ENCODE measurements at places on chromosomes 4 and X.

DNA sequence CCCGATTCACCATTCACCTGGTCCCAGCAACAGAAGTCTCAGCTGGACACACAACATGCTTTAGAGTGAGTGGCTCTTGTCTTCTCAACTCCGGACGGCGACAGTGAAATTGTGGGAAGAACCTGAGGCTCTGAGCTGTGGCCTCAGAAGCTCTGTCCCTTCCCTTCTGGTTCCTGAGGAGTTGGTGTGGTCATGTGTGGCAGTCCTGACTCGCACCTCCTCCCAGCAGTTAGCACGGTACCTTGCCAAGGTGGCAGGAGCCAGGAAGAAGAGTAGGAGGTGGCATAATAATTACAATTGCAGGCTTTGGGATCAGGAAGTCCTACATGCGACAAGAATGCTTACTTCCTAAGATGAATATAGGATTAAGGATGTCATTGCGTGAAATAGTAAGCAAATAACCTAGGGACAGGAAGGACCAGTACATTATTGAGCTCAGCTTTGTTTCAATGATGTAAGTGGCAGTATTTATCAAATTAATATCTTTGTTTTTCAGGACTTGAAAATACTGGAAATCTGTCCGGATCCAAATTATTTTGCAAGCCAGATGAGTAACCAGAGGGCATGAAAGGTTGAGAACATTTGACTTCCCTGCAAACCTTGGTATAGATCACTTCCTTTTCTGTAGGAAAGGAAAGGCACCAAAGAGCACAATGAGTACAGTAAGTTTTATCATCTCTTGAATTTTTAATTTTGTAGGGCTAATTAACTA is 21.1 kb downstream of the RNF4 start:
- no peak for DNase-seq

- no peak for DNase-seq
Observed at GRCh38 chrX:40108959-40109287, 11.2 kb upstream of the BCOR start.

- no peak for DNase-seq
Observed at GRCh38 chr4:87275311-87275710, 47.4 kb downstream of the HSD17B13 start.

DNA sequence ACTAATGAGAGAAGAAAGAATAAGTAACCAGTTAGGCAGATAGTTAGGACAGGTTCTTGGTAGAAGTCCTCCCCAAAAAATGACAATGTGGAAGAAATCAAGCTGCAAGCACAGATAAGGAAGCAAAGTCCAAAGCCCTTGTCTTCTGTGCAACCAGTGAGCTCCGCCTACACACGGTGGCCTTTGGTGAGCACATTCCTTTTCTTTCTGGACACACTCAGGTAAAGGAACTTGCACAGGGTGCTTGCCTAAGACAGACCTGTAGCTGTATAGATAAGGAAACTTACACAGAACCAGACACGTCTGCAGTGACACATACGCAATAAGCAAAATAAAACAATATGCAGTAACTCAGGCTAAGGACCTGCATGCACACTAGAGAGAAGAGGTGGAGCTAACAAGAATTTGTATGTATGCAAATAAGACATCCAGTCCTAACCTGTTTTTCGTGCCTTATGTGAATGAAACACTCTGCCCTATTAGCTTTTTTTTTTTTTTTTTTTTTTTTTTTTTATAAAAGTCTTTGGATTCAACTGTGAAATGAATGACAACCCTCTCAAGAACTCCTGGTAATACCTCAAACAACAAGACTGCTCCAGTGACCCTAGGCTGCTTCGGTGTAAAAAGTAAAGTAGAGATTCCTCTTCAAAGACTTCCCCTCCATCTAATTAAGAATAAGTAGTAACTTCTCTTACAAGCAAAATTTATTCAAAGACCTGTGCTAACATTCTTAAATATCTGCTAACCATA is 48.8 kb downstream of the UGT2B10 start:
- DNase-seq, result no peak

DNA sequence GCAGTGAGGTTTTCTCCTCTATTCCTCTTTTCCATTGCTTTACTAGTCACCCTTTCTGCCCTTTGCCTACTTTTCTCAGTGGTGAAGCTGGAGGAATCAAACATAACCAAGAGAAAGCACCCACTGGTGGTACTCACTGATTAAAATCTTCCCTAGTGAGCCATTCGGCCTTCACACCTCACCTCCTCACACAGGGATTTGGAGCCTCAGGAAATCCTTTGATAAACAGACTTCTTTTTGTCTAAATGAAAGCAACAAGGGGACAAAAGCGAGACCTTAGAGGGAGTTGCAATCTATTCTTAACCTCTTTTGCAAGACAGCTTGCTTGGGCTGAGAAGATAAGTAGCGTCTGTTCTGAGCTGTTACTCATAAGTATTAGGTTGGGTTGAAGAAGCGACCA is 572.6 kb downstream of the ZNF674 start:
- no peak for DNase-seq

DNA sequence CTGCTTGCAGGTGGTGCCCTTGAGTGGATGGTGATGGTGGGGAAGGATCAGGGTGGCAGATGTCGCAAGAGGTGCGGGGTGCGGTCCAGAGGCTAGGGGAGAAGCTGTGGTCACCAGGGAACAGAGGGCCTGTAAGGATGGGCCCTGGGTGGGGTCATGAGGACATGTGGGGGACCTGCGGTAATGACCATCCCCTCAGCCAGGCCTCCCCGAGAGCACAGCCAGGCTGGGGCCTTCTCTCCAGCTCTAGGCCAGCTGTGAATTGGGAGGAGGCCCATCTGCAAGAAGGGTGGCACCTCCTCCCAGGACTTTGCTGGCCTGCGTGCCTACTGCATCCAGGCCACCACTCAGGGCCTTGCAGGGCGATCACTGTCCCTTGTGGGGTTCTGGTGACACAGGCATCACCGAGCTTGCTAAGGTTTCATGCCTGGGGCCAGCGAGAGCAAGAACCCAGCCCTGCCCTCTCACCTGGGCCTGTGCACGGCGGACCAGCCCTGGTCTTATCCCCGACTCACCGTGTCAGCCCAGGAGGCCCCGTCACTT is 34.1 kb upstream of the MXD4 start:
- no peak for DNase-seq

- no peak for DNase-seq
Observed at GRCh38 chr4:71932941-71933340, 98.9 kb upstream of the NPFFR2 start.

GRCh38 chrX:46561824-46562657 is 11.5 kb upstream of the CHST7 start:
- DNase-seq, result no peak

DNA sequence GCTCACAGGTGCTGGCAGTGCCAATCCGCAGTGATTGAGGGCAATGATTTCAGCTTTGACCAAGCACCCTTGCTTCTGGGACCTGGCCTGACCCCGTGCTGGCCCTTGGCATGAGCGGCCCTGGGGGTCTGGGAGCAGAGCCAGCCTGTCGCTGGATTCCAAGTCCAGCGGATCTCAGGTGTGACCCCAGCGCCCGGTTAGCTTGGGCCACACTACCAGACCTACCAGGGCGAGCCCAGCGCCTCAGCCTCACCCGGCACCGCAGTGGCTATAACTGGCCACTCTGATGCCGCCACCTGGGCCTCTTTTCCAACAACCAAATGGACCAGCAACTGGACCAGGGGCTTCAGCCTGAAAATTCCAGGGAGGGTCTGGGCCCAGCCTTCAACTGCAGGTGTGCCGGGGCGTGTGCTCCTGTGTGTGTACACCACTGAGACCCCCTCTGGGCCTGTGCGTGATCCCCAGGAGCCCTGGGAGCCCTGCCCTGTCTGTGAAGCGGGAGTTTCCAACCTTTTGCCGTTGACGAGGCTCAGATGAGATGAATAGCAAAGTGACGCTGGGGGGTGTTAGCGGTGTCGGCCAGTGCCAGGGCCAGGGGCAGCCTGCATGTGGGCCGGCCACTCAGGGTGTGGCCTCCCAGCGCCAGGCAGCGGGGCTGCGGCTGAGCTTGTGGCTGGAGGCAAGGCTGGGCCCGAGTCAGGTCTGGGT is 658 bp downstream of the SH3TC1 start:
- no peak for DNase-seq

DNA sequence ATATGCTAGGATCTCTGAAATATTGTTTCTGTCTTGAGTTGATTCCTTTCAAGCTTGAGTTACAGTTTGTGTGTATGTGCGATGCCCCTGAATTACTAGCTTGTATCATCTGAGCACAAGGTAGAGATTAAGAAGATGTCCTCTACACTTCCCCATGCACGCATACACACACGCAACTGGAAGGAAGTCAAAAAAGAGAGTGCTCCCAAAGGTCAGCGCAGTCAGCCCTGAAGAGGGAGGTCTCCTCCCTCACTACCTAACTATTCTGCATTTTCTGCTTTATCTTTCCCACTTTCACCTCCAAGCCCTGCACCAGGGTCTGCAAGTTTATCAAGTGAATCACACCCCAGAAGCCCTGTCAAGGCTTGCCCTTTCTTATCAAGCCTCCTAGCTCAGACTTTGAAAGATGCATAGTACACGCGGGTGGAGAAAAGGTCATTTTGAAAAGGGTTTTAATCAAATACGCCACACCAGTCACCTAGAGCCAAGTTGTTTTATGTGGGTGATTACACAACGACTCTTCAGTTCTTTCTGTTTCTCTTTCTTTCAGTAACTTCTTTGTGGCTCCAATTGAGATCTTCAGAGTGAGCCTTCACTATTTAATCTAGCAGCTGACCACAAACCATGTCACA is 127.7 kb downstream of the ASB9 start:
- DNase-seq, result no peak

- no peak for DNase-seq
Observed at GRCh38 chr4:33090910-33091309, 2370.7 kb downstream of the PCDH7 start.

- no peak for DNase-seq
Observed at GRCh38 chr4:105641845-105642244, 66.6 kb downstream of the INTS12 start.

- no peak for DNase-seq
Observed at GRCh38 chrX:134727363-134727762, 69.1 kb upstream of the PLAC1 start.

DNA sequence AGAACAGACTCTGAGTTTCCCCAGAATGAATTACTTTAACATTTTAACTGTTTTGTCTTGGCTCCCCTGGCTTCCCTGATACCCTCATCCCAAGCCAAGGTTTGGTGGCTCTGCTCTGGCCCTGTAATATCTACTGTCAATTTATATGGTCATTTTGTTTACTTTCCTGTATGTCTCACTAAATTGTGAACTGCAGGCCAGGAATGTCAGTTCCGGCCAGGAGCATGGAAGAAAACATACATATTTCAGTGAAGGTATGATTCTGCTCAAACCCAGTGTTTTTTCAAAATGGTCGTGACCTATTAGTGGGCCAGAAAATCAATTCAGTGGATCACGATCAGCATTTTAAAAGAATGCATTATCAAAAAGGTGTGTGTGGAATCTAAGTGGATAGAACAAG is 1.2 kb downstream of the RPGR start:
- no peak for DNase-seq

DNA sequence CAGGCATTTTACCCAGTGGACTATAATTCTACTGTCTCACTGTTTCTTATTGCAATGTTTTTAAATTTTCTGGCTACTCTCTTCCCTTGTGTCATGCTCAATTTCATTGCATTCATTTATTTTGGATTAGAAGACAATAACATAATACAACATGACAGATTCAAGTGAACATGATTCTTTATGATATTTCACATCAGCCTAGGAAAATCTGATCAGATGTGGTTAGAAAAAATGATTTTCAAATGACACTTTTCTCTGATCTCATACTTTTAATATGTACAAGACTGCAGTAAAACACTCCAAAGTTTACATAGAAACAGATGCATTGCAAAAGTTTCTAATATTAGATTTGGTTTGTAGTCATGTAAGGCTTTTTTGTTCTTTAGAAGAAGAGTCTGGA is 586.0 kb downstream of the ACTRT1 start:
- DNase-seq, result no peak

- DNase-seq, result no peak
Observed at GRCh38 chr4:130143656-130144055, 1047.7 kb downstream of the C4orf33 start.

DNA sequence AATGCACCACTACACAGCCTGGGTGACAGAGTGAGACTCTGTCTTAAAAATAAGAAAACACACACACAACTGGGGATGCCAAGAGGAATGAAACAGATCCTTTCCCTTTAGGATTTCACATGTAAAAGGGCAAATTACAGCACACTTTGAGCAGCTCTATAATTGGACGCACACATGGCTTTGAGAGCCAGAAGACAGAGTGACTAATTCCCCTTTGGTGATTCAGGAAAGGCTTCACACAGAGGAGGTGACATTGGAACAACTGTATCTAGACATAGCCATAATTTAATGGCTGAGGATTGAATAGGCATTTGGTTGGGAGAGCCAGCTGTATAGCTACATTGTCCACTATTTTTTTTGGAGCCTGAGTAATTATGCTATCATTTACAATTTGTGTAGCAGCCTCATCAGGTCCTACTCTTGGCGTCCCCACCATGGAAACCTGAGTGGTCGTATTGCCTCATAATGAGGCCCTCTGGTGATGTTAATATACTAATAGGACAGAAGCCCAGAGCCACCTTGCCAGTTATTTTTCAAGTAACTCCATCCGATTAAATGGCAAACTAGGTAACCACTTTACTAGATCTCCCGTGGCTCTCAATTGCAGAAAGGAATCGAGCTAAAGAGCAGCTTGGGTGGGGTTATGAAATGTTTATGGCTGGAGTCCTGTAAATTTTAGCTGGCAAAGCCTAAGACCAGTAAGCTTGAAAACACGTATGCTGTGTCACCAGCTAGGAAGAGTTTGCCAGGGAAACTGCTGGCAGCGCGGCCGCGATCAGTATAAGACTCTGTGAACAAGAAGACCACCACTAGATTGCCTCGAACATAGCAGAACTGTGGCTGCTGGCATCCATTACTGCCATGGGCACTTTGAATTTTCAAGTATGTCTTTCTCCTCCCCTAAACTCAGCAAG is 8.5 kb upstream of the PPEF1 start:
- DNase-seq, result no peak

- no peak for DNase-seq
Observed at GRCh38 chr4:151045907-151046306, 30.8 kb upstream of the LRBA start.

DNA sequence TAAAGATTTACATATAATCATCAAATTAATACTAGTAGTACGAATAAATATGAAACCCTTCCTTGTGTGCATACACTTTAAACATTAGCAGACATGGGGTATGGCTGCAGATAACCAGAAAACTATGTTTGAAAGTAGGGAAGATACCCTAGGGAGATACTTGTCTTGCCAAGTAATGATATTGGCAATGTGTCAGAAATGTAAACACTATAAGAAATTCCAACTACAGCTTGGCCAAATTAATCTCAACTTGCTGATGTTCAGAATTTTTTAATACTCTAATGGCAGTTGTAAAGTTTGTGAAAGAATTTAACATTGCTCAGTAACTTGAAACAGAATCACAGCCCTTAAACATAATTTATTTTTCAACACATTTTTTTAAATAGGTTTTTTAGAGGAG is 27.4 kb upstream of the HPGD start:
- DNase-seq, result no peak

GRCh38 chr4:70619778-70620177 is 8.8 kb upstream of the ENAM start:
- no peak for DNase-seq

DNA sequence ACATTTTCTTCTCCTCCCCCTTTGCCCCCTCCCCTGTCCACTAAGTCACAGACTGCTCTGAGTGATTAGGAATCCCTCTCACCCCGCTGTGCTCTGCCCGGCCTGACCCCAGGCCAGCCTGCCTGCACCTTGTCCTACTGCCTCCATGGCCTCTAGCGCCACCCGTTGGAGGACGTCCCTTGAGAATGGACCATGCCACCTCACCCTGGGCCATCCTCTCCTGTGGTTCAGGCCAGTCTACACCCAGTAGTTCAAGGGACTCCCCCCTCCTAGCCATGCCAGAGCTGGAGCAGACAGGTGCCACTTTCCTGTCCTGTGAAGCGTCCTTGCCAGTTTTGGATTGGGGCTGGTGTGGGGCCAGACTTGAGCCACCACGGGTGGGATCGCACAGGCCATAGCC is 9.7 kb upstream of the IRAK1 start:
- DNase-seq, result no peak

Data from stimulated activated CD4-positive, alpha-beta T cell treated with anti-CD3 and anti-CD28 coated beads, Interleukin-15, amount 100 ng/mL, for 1 hour (primary cell).